ENCODE measurements at places on chromosomes 1 and 21.

DNA sequence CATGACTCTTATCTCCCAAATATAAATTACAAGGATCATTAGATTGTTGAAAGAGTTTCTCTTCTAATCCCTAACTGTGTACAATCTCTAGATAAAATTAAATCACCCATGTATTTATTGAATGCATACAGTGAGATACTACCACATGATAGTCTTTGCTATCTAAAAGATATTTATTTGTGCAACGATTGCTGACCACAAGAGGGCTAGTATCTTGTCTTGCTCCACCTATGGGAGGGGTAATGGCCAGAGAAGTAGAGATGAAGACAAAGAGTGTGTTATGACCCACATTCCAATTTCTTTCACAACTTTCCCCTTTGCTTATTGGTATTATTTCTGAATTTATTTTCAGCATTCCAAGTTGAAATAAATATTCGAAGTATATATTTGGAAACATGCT lies 13.7 kb downstream of the PYHIN1 start:
- no peak for DNase-seq

DNA sequence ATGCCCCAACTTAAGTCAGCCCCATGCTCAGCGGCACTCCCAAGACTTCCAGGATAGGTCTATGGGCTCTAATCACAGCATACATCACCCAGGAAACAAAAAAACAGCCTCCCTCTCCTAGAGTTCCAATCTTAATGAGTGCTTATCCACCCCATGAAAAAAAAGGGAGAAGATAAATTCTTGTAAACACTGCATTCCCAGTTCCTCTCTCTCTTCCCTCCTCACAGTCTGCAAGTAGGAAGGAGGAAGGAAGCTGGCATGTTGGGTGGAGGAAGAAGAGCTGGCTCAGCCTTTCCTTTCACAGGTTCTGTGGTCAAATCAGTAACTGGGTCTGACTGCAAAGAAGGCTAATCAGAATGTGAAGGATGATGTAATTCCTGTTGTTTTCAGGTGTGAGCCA lies 69.9 kb upstream of the ZC3H11B start:
- no peak for DNase-seq

DNA sequence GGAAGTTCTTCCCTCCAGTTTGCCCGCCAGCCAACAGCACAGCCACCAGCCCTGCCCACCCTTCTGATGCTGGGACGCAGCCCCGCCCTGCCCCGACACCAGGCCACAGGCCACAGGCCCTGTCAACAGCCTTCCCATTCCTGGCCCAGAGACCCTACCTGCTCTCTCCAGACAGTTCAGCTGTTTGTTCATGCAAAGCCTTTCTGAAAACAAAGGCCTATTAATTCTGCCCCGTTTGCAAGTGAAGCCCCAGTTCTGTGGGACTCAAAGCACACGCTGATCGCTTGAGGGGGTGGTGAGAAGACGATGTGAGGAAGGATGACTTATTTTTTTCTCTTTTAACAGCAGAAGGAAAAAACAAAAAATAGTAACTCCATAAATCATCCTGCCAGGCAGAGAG lies 55.4 kb upstream of the KIF26B start:
- DNase-seq = no peak

GRCh38 chr1:66752671-66753371 lies 562 bp downstream of the DYNLT5 start:
- DNase-seq = no peak

DNA sequence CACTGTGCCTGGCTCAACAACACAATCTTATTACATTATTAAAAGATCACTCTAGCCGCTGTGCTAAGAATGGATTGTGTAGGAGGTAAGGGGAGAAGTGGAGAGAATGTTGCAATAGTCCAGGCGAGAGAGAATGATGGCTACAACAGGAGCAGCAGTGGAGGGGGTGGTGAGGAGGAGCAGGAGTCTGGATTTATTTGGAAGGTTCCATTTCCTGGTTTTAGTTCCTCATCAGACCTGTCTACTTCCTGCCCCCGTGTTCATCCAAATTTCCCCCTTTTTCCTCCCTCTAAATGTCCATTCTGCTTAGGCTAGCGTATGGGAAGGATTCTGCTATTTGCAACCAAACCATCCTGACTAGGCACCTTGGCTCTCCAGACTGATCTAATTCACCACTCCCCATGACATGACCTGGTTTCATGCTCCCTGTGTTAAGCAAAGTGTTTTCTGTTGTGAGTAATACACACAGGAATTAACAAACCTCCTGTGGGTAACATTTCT lies 35.1 kb upstream of the EYA3 start:
- no peak for DNase-seq

GRCh38 chr1:30484668-30485067 lies 238.7 kb downstream of the MATN1 start:
- DNase-seq = no peak
